Mammary epithelial cell (primary cell): ENCODE measurements at places on chromosomes 12 and 14.

DNA sequence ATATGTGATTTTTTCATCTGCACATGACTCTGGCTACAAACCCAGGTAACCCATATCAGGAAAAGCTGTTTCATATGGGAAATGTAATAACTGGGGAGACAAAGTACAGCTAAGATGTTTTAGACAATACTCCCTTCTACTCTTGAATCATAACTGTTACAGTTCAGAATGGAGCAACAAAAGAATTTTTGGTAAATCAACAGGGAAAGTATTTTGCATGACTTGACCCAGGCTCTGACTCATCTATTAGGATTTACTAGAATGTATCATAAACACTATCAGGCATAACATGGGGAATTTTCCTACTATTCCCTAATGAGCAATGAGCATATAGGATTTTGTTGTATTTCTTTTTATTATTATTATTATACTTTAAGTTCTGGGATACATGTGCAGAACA is 553.0 kb downstream of the SLC16A7 start:
- DNase-seq, result peak; percentile 92

GRCh38 chr12:127720334-127720733 is 546.6 kb upstream of the TMEM132C start:
- no peak for DNase-seq

DNA sequence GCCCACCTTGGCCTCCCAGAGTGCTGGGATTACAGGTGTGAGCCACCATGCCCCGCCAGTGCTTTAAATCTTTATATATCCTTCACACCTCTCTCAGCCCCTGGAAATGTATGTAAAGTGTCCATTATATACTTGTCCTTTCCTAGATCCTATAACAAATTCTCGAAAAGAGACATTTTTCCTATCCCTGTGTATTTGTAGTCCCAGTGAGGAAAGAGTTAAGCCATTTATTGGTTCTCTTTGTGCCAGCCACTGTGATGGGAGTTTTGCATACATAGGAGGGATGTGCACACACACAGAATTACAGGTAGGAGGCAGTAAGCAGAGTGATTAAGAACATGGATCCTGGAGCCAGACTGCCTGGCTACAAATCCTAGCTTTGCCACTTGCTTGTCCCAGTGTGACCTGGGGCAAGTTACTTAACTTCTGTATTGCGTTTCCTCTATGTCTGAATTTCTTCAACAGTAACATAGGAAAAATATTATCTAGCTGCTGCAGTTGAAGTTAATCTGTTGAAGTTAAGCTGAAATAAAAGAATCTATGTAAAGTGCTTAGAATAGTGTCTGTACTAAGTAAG is 2.1 kb upstream of the RABGGTA start:
- DNase-seq, result peak; percentile 46

DNA sequence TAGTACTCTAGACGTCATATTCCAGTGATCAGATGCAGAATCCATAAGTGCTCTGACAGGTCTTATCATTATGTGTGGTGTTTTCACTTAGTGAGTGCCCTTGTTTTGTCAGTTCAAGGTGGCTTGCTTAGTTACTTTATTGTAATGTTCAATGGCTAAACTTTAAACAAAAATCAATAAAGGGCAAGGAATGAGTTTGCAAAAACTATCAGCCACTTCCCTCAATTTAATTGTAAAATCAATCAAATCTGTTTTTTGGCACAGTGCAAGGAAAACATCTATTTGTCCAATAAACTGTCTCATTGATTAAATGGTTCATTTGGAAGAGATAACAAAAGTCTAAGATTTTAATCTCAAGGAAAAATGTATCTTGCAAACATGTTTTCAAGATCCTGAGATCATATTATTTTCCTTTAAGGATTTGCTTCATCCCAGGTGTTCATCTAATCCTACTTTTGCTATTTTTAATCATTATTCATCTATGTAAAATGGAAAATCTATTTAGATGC is 59.6 kb upstream of the EEA1 start:
- DNase-seq, result no peak

GRCh38 chr14:102784892-102785594 is 7.8 kb downstream of the TRAF3 start:
- DNase-seq, result no peak

DNA sequence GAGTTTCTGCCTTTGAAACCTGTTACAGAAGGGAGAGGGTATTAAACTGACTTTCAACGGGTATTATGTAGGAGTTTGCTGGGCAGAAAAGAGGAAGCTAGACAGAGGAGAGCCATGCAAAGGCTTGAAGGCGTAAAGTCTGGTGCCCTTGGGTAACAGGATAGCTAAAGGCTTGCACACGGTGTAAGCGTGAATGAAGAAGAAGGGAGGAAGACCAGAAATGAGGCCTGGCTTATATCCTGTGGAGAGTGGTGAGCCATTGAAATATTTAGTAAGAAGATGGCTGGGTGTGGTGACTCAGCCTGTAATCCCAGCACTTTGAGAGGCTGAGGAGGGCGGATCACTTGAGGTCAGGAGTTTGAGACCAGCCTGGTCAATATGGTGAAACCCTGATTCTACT is 22.6 kb downstream of the SUDS3 start:
- DNase-seq, result no peak

- peak; percentile 16 for DNase-seq
Measured at GRCh38 chr14:82710267-82710841, 1176.7 kb upstream of the SEL1L start.

DNA sequence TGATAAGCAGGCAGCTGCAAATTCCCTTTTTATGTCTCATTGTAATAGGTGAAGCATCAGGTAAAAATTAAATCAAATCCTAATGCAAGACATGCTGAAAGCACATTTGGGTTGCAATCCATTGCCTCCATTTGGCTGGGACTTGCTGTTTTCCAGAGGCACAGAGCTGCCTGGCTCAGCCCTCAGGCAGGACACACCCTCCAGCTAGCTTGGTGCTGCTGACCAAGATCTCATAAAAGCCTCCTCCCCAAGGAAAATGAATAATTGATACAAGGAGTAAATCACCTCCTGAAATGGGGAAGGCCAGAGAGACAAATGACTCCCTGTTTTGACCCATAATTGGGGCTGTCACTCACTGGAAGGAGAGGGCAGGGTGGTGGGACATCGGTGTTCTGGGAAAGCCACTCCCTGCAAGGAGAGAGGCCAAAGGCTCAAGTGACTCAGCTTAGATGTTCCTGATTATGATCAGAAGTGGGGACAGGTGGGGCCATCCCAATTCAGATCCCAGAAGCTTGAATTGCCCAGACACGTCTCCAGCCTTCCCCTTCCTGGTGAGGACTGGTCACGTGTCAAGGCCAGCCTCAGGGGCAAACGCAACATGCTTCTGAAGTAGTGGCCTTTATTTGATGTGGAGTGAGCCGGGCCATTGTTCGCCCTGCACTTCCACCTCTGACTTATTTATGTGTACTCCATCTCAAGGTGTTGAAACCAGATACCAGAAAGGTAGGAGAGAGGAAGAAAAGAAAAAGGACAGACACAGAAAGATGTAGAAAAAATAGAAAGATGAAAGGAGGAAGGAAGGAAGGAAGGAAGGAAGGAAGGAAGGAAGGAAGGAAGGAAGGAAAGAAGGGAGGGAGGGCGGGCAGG is 773.7 kb downstream of the BCL11B start:
- DNase-seq, result peak; percentile 89

- no peak for DNase-seq
Measured at GRCh38 chr14:24964591-24964990, 85.4 kb downstream of the STXBP6 start.

DNA sequence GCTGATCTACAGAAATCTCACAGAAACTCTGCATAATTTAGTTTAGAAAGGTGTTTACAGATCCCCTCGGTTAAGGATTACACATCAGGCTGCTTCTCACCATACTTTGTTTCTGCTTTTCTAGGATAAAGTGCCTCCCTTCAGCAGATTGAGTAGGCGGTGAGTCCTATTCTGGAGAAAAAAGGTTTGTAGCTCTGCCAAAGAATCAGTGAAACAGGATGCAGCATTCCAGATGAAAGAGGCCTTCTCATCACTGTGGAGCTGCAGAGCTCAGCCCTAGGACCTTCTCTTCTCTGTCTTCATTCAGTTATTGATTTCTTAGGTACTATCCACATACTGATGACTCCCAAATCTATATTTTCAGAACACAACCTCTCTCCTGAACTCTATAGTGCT is 155.5 kb upstream of the KRR1 start:
- peak; percentile 52 for DNase-seq

- DNase-seq, result peak; percentile 78
Measured at GRCh38 chr12:127559349-127560040, 707.5 kb upstream of the TMEM132C start.

DNA sequence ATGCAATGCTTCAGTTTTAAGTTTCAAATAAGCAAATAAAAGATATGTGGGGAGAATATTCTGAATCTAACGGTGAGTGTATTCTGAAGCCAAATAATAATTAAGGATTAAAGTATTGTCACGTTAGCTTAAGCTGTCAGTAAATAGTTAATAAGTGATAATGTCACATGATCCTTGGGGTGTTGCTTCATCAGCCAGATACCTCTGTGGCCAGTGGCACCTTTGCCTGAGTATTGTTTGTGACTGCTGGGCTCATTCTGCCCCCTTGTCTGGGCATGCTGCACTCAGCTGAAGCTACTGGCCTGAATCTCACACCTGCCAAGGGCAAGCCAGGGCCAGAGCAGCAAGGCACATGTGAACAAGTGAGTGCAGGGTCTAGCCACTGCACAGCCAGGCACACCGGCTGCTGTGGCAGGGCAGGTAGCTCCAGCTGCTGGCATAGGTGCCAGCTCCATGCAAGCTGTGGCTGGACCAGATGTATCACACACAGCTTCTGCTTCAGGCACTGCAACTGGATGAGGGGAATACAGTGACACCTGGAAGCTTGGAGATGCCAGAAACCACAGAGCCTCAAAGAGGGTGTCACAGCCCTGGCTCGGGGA is 739.7 kb downstream of the SLC6A15 start:
- peak; percentile 1 for DNase-seq

DNA sequence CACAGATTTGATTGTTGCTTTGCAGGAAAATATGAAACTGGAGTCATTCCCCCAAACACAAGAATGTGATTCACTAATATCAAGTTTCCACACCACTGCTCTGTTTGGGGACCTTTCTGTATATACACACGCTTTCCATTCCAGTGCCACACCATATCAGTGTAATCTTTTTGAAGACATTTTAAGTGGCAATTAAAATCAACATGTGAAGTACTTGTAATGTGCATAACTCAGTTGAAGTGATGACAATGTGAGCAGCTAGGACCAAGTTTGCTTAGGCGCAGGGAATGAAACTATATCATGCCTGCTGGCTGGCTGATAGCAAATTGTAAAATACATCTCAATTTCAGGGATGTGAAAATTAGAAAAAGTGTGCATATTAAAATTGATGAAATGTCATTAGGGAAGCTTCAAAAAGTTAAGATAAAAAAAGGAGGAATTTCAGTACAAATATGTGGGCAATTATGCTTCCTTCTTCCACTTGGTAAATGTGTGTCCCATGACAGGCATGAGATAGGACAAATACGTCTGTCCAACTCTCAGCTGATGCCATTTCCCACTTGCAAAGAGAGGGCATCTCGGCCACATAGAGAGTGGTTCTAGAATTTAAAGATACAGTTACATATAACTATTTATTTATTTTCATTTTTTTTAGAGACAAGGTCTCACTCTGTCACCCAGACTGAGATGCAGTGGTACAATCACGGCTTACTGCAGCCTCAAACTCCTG is 43.7 kb downstream of the HSPB8 start:
- no peak for DNase-seq

DNA sequence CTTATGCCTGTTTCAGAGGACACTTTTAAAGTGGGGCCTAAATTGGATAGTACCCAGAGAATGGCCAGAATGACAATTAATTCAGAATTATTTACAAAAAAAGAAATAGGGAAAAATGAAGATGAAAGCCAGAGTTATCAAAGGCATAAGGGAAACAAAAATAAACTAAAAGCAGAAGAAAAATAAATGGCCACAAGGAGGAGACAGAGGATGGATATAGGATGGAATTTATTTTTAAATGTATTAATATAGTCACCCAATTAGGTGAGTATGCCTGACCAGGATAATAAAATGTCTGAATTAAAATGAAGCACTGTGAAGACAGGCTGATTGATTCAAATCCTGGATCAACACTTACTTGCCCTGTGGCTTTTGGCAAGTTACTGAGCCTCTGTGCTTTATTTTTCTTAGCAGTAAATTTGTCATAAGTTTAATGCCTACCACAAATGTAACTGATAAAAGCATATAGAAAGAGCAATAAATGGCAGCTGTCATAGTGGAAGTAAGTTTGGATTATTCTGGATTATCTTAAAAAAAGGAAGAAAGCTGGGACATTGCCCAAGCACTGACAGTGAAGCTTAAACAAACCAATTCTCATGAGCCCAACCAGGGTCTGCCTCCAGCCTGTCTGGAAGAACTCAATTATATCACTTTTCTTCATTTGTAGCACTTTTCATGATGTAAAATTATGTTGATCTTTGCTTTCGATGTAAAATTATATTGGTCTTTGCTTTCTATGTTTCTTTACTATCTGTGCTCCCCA is 3.5 kb downstream of the CLEC9A start:
- peak; percentile 16 for DNase-seq

- peak; percentile 35 for DNase-seq
Measured at GRCh38 chr14:63504648-63505047, 38.5 kb downstream of the PPP2R5E start.

- no peak for DNase-seq
Measured at GRCh38 chr12:56721721-56722120, 3.4 kb downstream of the NACA start.

DNA sequence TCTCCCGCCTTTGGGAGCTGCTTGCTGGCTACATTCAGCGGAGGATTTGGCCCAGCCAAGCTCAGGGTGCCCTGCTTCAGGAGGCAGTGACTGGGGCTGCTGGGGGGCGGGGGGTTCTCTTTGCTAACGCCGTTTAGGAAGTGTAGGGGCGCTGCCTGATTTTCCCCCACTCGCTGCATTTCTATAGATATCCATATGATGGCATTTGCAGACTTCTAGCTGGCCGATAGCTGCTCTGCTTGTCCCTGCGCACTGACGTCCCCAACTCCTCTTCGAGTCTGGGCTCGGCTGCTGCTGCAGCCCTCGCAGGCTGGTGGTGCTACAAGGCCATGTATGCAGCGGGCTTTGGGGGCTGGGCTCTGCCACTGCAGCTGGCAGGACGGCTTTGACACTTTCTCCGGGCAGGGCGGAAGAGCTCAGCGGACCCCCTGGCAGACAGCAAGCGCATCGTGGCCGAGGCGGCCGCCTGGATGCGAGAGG is 3.1 kb downstream of the LRFN5 start:
- DNase-seq, result no peak

- no peak for DNase-seq
Measured at GRCh38 chr14:96938946-96939345, 141.8 kb downstream of the VRK1 start.

GRCh38 chr14:20632448-20632830 is 9.1 kb downstream of the OR6S1 start:
- DNase-seq, result peak; percentile 13

- DNase-seq, result peak; percentile 96
Measured at GRCh38 chr14:61420326-61420725, 98.9 kb downstream of the PRKCH start.
